ENCODE measurements at places on chromosomes 1 and 21. TPM values are rescaled to one million over a fixed set of nuclear protein-coding genes. Genes with fewer than 3 reads are reported as not detected.

Gene ANGPTL3
- not detected for total RNA-seq

Gene OLIG2
- 21.4 TPM for total RNA-seq

Gene LCE1B
- total RNA-seq = not detected

Gene SPATC1L
- 58.7 TPM for total RNA-seq

Gene SPRR1A
- not detected for total RNA-seq

Gene IGSF5
- total RNA-seq = not detected

Gene TAL1
- total RNA-seq = 2.1 TPM

Gene C1QTNF12
- total RNA-seq = 9.1 TPM

Gene SLC44A3
- total RNA-seq = 129 TPM

Gene MIXL1
- total RNA-seq = 0.54 TPM

Gene CLCNKA
- 0.34 TPM for total RNA-seq

Gene ITLN1
- not detected for total RNA-seq

Gene RAP1GAP
- 4.8 TPM for total RNA-seq

Gene SLC30A2
- total RNA-seq = not detected

Gene DNAJC6
- total RNA-seq = 54.6 TPM

Gene ATP1A4
- total RNA-seq = not detected

Gene EXOC8
- 11.4 TPM for total RNA-seq

Gene LRRC71
- total RNA-seq = not detected

Gene ITGB2
- 0.91 TPM for total RNA-seq

Gene KCNN3
- 3.8 TPM for total RNA-seq

Gene FAF1
- 57.3 TPM for total RNA-seq

Gene WNT4
- total RNA-seq = not detected

Gene SPRR4
- total RNA-seq = not detected

Gene BSND
- total RNA-seq = not detected
